ENCODE measurements at places on chromosomes 5 and 9.

- no peak for DNase-seq
Measured at GRCh38 chr5:51544031-51544785, 161.0 kb downstream of the ISL1 start.

DNA sequence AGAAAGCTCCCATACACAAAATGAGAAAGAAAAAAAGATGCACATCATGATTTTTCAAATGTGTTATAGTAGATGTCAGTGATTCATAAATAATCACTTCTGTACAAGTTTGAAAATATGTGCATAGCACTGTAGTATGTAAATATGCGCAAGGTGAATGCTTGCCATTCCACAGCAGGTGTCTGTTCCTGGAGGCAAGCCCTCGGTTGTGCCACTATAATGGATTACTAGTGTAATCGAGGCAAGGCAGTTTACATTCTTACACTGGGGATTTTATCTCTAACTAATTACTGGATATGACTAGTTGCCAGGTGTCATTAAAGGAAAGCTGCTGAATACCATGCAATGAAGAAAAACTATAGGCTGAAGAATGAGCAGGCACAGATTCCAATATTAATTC is 93.6 kb downstream of the ARHGEF28 start:
- DNase-seq, result no peak

DNA sequence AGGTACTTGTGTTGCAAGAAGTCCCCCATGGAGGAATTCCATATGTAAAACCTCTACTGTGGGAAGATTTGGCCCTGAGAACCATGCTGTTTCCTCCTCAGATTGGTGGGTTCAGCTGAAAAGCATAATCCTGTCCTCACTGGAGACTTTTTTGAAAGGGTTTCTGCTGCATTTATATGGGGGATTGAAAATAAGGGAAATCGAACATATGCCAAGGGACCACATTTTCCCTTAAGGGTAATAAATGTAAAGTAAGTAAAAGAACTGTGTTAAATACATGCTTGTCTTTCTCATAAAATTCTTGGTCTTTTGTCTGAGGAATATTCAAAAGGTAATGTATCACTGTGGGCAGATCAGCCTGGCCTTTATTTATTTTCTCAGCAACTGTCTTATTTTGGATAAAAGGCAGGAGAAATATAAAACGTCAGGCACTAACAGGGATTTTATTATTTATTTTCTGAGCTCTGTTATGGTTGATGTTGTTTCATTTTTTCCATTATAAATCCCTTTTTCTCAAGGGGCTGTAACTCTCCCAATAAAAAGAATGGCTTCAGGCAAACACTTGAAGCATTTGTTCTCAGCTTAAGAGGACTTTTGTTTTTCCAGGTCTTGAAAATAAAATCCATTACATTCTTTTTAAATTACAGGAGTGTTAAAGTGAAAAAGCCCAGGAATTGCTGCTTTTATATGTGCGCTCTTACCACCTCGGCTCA is 131.4 kb downstream of the FGF10 start:
- DNase-seq, result no peak

- DNase-seq, result no peak
Measured at GRCh38 chr9:111294691-111295451, 35.2 kb downstream of the OR2K2 start.

- no peak for DNase-seq
Measured at GRCh38 chr9:120944434-120944843, 17.8 kb upstream of the TRAF1 start.

GRCh38 chr5:9707732-9708462 is 77.7 kb upstream of the TAS2R1 start:
- no peak for DNase-seq

DNA sequence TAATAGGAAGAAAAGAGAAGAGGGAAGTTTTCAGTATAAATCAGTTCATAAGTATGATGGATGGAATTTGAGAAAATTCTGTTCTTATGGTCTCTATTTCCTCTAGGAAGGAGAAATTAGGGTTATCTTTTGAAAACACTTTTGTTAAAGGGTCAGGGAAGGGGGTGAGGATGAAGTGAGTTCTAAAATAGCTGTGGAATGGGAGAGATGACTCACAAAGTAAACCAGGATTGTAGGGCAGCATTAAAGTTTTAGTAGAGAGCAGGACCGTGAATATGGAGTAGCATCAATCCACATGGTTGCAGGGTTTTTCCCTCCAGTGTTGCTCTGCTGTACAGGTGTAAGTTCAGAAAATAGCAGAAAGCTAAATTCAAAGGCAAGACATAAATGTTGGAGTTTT is 32.4 kb downstream of the MUSK start:
- no peak for DNase-seq

GRCh38 chr9:99873531-99873930 is 32.9 kb upstream of the STX17 start:
- no peak for DNase-seq

DNA sequence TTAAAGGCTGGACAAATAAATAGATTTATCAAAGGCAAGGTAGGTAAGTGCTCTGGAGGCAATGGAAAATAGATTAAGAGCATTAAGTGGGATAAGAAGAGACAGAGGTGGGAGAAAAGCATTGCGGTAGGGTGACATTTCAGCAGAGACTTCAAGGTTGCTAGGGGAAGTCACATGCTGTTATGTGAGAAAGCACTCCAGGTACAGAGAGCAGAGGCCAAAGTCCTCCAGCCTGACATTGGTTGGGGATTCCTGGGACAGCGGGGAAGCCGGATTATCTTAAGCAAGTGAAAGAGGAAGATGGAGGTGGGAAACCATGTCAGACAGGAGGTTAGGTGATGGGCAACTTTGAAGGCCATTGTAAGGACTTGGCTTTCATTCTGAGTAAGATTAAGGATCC is 1222.9 kb downstream of the PTPRD start:
- DNase-seq, result no peak

GRCh38 chr5:134041570-134042411 is 37.0 kb upstream of the VDAC1 start:
- DNase-seq, result no peak

- DNase-seq, result peak; percentile 41
Measured at GRCh38 chr9:20683351-20684034, 566 bp upstream of the FOCAD start.

DNA sequence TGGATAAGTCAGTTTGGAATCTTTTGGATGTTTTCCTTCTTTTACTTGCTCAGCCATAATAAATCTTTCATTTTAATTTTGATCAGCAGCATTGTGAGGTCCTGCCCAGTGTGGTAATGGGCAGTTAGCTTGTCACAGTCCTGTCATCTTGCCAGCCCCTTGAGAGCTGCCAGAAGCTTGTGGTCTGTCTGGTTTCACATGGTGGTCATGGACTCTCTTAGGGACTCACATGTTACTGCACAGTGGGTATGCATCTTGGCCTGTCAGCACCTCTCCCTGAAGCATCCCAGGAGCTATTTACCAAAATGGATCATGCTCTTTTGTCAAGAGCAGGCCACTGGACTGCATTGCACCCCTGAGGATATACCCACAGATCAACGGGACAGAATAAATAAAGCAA is 60.3 kb downstream of the DAPK1 start:
- DNase-seq, result no peak

DNA sequence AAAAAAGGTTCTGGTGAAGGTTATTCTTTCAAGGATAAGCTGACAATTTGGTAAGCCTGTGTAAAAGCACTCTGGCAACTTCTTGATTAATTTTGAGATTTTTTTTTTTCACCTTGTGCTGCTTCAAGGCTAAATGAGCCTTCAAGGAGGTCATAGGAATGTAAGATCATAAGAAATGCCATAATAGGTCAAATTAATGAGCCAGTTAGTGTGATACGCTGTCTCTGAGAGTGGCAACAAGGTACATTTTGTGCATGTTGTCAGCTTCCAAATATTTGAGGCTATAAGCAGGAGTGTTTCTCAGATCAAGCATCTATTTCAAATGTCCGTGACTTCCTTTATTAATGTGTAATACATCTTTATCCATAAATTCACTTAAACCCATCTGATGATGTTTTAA is 72.3 kb upstream of the CDH6 start:
- no peak for DNase-seq

GRCh38 chr9:19181561-19181960 is 48.9 kb upstream of the DENND4C start:
- DNase-seq, result no peak

DNA sequence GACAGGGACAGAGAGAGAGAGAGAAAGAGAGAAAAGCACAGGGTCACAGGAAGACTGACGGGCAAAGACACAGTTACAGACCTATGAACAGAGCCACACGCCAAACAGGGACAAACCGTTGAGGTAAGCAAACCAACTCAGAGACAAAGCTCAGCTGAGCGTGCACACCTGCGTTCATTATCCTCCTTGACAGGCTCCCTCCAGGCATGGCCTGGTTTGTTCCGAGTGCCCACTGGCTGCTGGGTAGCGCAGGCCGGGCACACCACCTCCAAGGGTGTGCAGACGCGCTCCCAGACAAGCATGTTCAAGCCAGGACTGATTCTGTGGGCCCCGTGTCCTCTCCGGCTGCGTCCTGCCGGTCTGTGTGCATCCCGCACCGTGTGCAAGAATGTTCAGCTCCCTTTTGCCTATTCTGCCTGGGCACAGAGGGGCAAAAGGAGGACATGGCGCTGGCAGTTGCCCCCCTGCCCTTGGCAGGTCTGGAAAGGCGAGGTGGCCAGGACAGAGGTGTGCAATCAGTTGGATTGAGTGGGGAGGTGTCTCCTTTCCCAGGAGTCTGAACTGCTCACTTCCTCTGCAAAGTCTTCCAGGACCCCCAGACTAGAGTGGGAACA is 467 bp upstream of the SMIM32 start:
- DNase-seq, result no peak

DNA sequence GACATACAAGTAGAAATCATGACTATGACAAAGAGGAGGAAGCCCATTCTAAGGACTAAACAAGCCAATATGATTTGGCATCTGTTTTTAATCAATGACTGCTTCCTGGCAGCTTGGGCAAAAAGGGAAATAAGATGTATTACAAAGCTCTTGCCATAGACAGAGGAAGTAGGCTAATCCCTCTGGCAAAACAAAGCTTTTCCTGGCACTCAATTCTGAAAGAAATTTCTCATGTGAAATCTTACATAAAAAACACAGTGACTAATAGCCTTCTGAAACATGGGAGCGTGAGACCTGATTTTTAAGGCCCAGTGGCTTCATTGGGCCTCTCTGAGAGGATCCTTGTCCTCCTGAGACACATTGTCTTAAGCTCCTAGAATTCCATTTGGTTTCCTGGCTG is 93.6 kb downstream of the COL23A1 start:
- no peak for DNase-seq

Measured in T follicular helper cell (primary cell).